Colonic mucosa (tissue), 4 donors: ENCODE measurements at places on chromosomes 3 and 15.

- DNase-seq, result no peak
Measured at GRCh38 chr3:28206479-28206878, 34.9 kb upstream of the CMC1 start.

DNA sequence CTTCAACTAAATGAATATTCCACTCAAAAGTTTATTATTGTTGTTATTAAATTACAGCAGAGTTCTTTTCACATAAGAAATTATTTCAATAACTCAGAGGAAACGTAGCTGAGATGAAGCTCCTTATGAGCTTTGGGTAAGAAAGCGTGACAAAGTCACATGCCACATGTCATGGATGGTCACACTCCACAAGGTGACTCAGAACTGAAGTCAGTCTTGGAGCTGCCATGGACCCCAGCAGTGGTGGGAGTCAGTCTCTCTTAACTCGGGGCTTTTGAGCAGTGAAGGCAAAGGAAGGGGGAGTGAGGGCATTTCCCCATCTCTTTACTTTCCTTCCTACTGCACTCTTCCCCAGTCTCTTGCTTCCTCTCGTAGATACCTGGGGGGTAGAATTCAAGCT lies 87.5 kb upstream of the FAM3D start:
- DNase-seq, result no peak

- DNase-seq, result no peak
Measured at GRCh38 chr3:16066975-16067374, 107.5 kb upstream of the GALNT15 start.

- no peak for DNase-seq
Measured at GRCh38 chr3:161498259-161498921, 1.8 kb downstream of the OTOL1 start.

DNA sequence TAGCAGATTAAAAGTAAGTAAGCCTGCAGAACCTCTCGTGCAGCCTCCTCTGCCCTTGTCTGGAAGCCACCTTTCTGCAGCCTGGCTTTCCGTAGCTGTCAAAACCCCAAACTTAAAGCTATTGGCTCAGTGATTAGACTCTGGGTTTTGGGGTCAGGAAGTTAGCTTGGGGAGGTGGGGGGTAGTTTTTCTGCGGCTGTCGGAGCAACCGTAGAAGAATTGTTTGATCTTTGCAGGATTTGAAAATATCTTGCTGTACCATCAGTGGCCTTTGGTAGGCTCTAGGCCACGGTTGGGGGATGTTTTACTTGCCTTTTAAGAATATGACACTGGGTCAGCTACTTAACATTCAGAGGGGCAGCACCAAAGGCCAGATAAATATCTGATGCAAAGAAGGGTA lies 88.4 kb upstream of the RASGRP1 start:
- peak; percentile 26 for DNase-seq

GRCh38 chr3:49609314-49609713 lies 55.0 kb downstream of the BSN start:
- no peak for DNase-seq

DNA sequence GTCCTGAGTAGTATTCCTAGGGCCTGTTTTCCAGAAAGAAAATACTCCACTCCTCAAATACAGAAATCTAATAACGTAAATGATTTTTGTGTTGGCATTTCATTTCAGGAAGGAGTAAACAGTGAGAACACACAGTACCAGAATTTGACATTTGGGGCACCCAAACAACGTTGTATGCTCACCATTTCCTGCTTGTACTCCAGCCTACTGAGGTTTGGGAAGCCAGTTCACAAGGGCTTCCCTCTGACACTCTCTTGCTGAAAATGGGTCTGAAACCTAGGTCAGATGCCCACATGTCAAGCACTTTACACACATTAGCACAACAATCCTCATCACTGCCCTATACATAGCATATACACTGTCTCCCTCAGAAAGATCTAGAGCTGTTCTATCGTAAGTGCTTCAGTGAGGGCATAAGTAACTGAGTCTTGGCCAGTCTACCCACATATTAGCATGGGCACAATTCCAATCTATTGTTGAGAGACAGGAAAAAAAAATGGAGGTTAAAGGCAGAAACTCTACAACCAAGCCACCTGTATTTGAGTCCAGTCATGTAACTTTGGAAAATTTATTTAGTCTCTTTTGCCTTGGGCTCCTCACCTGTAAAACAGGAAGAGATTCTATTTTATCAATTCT lies 43.5 kb upstream of the RSL24D1 start:
- DNase-seq, result no peak

GRCh38 chr3:178297199-178297598 lies 239.0 kb upstream of the KCNMB2 start:
- DNase-seq, result no peak

- DNase-seq, result no peak
Measured at GRCh38 chr3:115660646-115661337, 37.5 kb downstream of the GAP43 start.

DNA sequence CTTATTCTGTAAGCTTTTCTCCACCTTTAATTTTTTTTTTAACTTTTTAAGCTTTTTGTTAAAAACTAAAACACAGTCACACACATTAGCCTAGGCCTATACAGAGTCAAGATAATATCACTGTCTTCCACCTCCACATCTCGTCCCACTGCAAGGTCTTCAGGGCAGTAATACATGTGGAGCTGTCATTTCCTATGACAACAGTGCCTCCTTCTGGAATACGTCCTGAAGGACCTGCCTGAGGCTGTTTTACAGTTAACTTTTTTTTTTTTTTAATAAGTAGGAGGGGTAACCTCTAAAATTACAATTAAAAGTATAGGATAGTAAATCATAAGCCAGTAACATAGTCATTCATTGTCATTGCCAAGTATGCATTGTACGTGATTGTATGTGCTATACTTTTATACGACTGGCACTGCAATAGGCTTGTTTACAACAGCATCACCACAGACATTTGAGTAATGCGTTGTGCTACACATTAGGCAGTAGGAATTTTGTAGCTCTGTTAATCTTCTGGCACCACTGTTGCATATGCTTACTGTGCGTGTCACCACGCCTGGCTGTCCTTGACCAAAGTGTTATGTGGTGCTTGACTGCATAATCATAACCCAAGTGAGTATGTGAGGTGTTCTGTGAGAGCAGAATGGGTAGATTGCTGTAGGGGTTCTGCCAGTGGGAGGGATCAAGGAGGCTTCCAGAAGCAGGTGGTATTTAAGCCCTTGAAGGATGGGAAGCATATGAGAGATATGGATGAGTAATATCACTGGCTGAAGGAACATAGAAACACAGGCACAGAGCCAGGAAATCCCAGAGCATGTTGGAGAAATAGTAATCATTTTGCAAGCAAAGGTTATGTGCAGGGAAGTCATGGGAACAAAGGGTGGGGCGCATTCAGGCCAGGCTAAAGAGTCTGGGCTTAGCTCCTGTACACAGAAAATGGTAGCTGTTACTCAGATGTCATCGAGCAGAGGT lies 18.3 kb downstream of the FBXO22 start:
- DNase-seq, result peak; percentile 70

GRCh38 chr3:2099028-2099671 lies 484 bp downstream of the CNTN4 start:
- peak; percentile 42 for DNase-seq

DNA sequence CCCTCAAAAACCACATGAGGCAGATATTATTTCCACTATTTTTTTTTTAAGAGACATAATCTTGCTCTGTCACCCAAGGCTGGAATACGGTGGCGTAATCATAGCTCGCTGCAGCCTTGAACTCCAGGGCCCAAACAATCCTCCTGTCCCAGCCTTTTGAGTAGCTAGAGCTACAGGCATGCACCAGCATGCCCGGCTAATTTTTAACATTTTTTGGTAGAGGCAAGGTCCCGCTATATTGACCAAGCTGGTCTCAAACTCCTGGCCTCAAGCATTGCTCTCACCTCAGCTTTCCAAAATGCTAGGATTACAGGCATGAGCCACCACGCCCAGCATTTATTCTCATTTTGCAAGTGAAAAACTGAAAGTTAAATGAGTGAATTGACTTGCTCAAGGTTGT lies 50.8 kb upstream of the PIAS1 start:
- DNase-seq, result no peak

GRCh38 chr3:9791790-9792404 lies 376 bp downstream of the TADA3 start:
- DNase-seq, result no peak

DNA sequence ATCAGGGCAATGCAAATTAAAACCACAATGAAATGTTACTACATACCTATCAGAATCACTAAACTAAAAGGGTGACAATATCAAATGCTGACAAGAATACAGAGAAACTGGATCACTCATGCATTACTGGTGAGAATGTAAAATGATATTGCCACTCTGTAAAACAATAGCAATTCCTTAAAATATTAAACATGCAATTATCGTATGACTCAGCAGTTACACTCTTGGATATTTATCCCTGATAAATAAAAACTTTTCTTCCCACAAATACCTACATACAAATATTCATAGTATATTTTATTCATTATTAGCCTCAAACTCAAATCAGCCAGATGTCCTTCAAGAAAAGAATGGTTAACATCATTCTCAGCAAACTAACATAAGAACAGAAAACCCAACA lies 25.9 kb upstream of the RAB6B start:
- no peak for DNase-seq

- DNase-seq, result no peak
Measured at GRCh38 chr3:74571118-74571517, 43.3 kb downstream of the CNTN3 start.

DNA sequence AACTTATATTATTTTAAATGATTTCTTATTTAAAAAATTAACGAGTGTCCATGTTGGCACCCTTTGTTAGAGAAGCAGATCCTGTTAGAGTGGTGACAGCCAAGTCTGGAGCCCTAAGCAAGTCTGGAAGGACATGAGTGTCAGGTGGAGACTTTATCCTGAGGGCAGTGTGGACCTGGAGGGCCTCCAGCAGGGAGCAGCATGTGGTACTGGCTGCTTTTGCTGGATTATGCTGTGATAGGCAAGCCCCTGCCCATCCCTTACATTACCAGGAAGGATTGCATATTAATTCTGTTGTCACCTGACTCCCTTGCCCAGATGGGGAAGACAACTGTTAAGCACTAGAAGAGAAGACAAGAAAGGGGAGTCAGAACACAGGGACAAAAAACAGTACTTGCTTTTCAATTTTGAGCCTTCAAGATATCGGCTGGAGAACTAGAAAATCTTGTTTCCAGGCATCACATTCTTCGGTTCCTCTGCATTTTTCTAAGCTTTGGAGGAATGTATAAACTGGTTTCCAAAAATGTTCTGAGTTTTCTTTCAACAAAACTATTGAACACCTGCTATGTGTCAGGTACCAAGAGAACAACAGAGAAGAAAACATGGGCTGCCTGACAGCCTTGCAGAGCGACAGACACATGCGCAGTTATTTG lies 22.7 kb downstream of the ZNF860 start:
- no peak for DNase-seq

- DNase-seq, result no peak
Measured at GRCh38 chr3:106534206-106534605, 665.4 kb upstream of the CBLB start.

DNA sequence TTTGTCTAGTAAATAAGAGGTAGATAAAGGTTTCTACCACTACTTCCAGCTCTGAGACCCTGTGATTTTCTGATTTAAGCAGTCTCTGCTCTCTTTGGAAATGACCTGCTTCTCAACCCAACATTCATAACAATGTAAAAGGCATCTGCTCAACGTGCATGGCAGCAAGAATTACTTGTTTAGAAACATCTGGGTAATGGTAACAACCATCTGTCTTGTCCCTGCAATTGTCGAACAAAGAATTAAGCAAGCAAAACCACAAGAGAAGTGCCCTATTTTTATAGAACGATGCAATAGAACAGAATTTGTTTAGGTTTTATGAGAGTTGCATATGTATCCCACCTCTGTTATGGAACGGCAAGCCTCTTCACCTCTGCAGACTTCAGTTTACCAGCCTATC lies 7.1 kb upstream of the FSIP1 start:
- DNase-seq, result no peak

DNA sequence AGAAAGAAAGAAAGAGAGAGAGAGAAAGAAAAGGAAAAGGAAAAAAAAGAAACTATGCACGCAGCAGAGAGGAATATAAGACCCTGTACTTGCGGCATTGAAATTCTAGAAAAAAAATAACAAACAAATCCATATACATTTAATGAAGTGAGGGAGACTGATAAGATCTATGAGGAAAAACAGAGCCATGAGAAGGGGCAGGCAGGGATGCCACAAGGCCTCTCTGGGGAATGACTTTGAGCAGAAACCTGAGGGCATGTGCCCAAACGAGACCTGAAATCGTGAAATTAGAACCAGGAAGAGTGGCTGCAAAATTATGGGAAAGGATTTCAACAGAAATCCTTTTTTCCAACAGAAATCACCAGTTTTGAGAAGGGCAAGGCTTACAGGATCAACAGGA lies 98.4 kb downstream of the GABRB3 start:
- DNase-seq, result no peak

DNA sequence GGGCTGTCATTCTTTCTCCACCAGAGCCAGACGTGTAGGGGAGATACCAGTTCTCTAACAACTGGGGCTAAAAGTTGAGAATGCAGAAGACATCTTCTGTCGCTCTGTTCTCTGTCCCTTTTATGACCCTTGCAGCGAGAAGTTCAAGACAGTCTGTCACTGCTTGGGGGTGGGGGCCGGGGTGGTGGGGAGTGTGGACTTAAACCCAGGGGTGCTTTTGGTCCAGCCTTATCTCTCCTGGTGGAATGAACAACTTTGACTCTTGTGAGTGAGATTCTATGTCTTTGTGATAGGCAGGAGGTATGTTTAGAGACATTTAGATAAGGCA lies 767 bp upstream of the APOD start:
- no peak for DNase-seq

- no peak for DNase-seq
Measured at GRCh38 chr3:38986901-38987300, 64.8 kb downstream of the SCN11A start.

- DNase-seq, result no peak
Measured at GRCh38 chr3:115960799-115961198, 337.5 kb downstream of the GAP43 start.

GRCh38 chr3:25854635-25855034 lies 64.7 kb downstream of the OXSM start:
- no peak for DNase-seq

DNA sequence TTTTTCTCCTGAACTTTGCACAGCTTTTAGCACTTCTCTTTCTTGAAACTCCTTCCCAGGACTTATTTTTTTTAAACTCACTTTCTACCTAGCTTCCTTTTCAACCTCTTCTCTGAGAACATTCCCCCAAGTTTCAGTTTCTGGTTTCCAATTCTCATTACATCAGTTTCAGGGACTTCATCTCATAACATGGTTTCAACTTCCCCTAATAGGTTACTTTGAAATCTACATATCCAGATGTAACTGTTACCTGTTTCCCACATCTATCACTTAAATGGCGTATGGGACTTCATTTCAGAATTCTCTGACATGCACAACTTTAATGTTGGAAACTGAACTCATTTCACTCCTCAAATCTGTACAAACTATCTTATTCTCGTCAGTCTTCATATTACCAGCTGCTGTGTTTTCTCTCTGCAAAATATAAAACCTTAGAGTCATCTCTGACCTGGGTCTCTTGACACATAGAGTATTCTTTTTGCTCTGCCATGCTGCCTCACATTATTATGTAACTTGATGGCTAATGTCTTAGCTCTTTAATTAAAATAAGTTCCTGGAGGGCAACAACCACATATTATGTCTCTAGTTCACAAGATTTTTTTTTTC lies 58.4 kb downstream of the NME9 start:
- DNase-seq, result no peak

GRCh38 chr3:111923806-111924205 lies 55.0 kb upstream of the ABHD10 start:
- DNase-seq, result no peak
